Kidney (tissue), 22 donors: ENCODE measurements at places on chromosomes 4 and X. TPM values are rescaled to one million over a fixed set of nuclear protein-coding genes. Genes with fewer than 3 reads are reported as not detected.

GRCh38 chr4:83217721-83218522 is 66.7 kb downstream of the COQ2 start:
- no peak for DNase-seq

DNA sequence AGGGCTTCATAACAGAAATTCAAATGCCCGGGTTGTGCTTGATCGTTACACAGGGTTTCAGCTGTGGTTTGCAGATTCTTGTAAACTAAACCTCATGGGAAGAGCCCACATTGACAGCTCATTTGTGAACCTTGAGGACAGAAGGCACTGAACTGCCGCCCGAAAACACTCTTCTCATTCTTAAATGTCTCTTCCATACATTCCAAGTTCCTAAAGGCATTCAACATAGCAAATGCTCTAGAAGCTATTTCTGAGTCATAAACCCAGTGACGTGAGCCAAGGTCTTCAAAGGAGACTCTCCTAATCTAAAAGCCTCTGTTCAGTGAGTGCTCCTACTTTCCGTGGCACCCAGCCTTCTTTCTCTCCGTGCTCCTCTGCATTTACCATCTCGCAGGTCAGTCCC is 737.8 kb upstream of the FRG1 start:
- DNase-seq, result peak; percentile 20

DNA sequence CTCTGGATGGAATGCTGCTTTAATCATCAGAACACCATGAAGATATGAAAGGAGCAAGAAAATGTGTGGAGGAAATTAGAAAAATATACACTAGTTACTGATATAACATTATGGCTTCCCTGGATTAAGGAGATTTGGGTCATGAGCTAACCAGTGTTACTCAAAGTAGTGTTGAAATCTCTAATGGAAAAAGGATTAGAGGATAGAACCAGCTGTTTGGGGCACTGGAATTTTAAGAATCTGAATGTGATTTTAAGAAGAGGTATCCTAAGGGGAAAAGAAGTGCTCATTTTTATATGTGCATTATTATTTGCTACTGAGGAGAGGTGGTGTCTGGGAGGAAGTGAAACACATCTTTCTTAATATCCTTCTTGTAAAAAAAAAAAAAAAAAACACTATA is 164.1 kb upstream of the PPARGC1A start:
- DNase-seq, result no peak

- DNase-seq, result no peak
Measured at GRCh38 chrX:13903405-13903804, 86.5 kb upstream of the GPM6B start.

- DNase-seq, result no peak
Measured at GRCh38 chrX:257681-258289, 23.4 kb upstream of the PLCXD1 start.

The ASB11 gene
- polyA plus RNA-seq, result not detected

DNA sequence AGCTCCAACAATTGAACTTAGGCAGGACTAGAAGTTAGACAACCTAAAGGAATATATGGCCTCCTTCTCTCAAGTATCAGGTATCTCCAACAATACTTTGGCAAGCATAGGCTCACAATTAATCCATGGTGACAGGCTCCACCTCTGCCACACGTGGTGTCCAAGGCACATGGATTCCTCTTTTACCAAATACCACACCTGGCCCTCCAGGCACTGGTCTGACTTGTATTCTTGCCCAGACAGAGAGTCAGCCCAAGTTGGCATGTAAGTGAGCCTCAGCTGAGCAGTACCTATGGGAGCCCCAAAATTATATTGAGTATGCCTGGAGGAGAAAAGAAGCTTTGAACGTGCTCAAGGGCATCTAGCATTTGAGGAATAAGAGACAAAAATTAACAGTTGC is 19.6 kb downstream of the SRPX2 start:
- DNase-seq, result no peak

The ASB5 gene
- polyA plus RNA-seq, result 0.37 TPM

The STK32B gene
- polyA plus RNA-seq, result 18.1 TPM

DNA sequence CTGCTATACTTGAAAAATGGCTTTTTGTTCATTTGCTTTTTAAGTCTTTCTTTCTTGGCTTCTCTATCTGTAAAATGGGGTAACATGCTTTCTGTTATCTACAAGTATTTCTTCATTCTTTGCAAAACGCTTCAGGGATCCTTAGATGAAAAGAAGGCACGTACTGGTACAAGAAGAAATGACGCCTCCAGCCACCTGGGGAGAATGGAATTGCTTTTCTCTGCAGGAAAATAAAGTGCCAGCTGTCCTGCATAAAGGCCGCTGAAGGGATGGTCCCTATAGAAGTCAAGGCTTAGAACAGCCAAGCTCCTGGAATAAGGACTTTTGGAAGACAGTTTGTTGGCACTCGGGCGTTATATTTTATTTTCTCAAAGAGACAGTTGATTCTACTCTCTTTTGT is 210.8 kb upstream of the RASGEF1B start:
- DNase-seq, result no peak

DNA sequence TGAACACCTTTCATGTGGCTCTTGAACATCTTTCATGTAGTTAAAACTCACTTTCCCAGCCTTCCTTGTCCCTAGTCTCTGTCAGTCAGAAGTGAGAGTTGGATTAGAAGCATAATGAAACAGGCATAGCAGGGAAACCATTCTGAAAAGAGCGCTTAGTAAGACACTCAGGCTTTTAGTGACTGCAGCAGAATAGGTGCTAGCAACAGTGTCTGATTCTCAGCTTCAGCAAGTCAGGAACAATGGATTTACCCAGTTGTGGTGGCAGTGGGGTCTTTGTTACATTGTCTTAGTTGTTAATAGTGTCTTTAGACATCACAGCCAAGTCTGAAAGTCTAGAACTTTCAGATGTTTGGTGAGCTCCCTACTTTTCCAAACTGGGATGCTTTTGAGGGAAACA is 177.1 kb upstream of the PCDH7 start:
- DNase-seq, result no peak

DNA sequence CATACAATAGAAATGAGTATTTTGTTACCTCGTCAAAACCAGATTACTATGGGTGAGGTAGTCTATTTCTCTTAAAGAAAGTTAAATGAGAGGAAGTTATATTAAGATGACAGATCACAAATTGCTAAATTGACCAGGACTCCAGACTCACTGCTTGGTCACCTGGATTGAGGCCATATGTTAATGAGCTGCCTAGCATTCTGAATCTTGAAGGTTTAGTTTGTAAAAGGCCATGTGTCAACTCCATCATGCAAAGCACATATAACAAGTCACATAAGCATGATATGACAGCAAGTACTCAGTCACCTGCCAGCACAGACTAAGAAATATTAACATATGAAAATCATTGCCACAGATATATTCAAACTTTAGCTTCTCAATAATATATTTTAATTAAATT is 72.6 kb downstream of the EPHA5 start:
- DNase-seq, result no peak

GRCh38 chr4:139176302-139177048 is 543 bp downstream of the ELF2 start:
- peak; percentile 92 for DNase-seq
